CD4-positive, alpha-beta T cell treated with Interleukin-21 for 1 hour (primary cell): ENCODE measurements at places on chromosomes 6 and 20.

DNA sequence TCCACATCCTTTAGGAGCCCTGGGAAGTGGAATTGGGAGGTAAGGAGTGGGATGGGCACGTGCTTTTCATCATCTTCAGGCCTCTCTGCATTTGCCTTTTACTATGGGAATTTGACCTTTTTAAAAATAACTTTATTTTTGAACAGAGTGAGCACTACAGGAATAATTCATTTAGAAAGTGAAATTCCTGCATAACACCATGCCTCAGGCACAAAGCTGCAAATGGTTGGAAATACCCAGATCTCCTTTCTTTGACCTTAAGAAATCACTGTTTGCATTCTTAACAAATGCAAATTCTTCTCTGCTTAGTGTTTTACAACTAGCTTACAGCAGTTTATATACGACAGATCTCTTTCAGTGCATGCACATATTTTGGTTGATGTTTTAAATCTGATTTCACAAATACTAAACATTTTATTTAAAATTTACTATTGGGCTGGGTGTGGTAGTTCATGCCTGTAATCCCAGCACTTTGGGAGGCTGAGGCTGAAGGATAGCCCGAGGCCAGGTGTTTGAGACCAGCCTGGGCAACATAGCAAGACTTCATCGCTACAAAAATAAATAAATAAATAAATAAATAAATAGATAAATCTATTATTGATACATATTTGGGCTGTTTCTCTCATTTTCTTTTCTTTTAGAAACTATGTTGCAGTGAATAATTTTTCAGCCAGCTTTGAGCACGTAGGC lies 24.5 kb downstream of the CST8 start:
- DNase-seq = no peak

- no peak for DNase-seq
Observed at GRCh38 chr6:6804843-6805615, 216.5 kb downstream of the LY86 start.

GRCh38 chr6:135434991-135435390 lies 62.5 kb downstream of the AHI1 start:
- DNase-seq = no peak

GRCh38 chr20:31593221-31594001 lies 11.7 kb upstream of the ID1 start:
- DNase-seq = no peak

DNA sequence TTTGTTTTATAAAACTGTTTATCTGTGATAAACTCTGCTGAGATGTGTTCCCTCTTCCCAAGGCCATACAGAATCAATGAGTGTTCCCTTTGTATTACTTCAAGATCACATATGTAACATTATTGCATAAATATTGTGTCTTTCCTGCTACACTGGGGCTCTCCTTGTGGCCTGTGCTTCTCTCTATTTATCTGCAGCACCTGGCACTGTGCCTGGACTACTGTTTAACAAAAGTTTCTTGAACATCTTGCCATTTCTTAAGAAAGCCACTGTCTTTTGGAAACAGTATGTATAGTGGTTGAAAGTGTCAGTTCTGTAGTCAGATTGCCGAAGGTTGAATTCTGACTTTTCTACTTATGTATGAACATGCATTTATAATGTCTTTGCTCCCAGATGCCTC lies 169.0 kb upstream of the SCGN start:
- no peak for DNase-seq

GRCh38 chr20:57403216-57403615 lies 12.0 kb downstream of the RBM38 start:
- no peak for DNase-seq

DNA sequence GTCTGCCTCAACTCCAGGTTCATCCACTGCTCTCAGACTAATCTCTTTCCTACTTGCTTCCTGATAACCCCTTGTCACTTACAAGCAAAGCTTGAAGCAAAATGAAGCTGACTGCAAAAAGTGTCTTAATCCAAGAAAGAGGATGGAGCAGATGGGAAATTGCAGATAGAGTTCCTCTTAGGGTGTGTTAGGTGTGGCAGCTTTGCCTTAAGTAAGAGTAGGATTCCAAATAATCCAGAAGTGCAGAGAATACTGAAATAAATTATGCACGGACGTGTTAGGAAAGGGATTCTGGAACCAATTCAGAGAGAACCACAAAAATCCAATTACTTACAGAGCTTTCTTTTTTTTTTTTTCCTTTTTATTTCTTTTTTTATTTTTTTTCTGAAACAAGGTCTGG lies 6.1 kb upstream of the RPL7L1 start:
- no peak for DNase-seq

DNA sequence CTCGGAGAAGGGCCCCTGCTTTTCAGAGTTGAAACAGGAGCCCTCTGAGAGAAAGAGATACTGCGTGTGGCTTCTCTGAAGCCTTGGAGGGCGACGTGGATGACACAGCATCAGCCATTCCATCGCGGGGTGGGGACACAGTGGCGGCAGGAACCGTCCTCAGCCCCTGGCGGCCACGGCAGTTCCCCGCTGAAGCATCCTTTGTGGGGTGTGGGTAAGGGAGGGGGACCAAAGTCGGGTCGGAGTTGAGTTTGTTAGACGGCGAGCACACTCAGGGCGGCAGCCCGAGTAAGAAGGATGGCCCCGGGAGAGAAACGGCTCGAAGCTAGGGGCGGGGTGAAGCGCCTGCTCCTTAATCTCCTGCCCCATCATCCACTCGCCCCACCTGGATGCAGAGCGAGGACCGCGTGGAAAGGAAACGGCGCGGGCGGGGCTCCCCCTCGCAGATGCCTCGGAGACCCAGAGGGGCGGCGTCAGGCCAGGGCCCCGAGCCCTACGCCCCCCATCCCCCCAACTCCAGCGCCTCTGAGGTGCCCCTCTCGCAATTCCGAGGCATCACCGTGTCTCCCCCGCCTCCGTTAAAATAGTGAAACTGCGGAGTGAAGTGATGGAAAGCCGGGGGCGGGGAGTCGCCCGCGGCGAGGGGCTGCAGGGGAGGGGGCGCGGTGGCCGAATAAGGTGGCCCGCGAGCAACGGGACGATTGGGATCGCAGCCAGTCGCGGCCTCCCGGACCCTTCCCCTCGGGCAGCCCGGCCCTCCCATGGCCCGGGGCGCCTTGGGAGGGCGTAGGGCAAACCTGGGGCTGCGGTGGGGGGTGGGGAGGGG lies 796 bp upstream of the RREB1 start:
- DNase-seq = peak; percentile 73

- peak; percentile 13 for DNase-seq
Observed at GRCh38 chr6:135624402-135625295, 127.1 kb upstream of the AHI1 start.

DNA sequence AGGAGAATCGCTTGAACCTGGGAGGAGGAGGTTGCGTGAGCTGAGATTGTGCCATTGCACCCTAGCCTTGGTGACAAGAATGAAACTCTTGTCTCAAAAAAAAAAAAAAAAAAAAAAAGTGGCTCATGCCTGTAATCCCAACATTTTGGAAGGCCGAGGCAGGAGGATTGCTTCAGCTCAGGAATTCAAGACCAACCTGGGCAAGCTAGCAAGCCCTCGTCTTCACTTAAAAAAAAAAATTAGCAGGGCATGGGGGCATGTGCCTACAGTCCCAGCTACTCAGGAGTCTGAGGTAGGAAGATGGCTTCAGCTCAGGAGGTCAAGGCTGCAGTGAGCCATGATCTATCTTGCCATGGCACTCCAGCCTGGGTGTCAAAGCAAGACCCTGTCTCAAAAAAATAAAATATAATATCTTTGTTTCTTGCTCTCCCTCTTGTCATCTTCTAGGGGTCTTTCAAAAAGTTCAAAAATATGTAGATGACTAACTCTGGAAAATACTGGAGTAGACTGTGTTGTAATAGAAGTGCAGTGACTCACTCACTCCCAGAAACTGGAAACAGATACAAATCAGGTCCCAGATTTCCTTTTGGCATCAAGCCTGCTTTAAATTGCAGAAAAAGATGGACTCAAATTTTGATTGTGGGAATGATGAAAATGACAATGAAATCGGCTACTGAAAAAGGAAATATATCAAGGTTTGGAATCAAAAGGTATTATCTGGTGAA lies 2.8 kb upstream of the GINM1 start:
- DNase-seq = no peak

- DNase-seq = no peak
Observed at GRCh38 chr6:163226836-163227485, 187.6 kb upstream of the QKI start.

DNA sequence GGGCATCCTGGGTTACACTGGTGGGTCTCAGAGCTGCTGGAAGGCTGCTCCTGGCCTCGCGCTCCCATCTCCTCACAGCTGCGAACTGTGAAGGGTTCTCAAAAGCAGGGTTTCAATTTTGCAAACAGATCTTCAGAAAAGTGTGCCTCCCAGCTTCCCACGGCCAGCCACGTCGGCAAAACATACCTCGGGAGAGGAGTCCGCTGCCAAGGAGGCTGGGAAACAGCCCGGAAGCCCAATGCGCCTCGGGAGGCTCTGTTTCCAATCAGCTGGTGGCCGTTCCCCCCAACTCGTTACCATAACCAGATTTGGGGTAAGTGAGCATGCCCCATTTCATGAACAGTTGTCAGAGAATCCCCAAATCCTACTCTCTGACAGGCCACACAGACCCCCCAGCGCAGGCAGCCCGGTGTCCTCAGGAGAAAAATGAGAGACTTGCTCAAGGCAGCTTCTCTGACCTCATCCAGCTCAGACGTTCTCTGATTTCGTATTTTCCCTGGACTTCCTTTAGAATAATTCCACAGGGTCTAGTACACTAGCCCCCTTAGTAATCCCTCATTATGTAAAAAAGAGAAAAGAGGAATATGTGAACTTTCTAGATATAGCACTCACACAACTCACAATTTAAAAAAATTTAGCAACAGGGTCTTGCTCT lies 98.4 kb downstream of the SNX5 start:
- DNase-seq = no peak

- DNase-seq = no peak
Observed at GRCh38 chr6:158539413-158539812, 20.5 kb upstream of the TMEM181 start.

GRCh38 chr6:47034421-47034820 lies 7.7 kb downstream of the ADGRF1 start:
- no peak for DNase-seq

DNA sequence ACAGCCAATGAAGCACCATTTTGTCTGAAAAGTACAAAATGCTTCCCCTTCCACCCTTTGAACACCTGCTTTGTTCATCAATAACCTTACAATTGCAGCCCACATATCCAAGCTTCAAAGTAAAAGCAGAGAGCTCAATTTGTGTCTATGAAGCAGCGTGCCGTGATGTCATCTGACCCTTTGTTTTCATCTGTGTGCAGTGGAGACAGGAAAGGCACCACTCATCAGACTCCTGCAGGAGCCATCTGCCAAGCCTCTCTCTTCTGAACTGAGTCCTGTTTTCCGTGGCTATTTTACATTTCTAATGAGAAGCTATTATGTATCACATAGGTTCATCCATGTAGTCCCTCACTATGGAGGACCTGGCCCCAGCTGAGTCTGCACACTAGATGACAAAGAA lies 7.5 kb upstream of the LY86 start:
- no peak for DNase-seq

- DNase-seq = no peak
Observed at GRCh38 chr20:37796733-37797132, 102.9 kb downstream of the CTNNBL1 start.

DNA sequence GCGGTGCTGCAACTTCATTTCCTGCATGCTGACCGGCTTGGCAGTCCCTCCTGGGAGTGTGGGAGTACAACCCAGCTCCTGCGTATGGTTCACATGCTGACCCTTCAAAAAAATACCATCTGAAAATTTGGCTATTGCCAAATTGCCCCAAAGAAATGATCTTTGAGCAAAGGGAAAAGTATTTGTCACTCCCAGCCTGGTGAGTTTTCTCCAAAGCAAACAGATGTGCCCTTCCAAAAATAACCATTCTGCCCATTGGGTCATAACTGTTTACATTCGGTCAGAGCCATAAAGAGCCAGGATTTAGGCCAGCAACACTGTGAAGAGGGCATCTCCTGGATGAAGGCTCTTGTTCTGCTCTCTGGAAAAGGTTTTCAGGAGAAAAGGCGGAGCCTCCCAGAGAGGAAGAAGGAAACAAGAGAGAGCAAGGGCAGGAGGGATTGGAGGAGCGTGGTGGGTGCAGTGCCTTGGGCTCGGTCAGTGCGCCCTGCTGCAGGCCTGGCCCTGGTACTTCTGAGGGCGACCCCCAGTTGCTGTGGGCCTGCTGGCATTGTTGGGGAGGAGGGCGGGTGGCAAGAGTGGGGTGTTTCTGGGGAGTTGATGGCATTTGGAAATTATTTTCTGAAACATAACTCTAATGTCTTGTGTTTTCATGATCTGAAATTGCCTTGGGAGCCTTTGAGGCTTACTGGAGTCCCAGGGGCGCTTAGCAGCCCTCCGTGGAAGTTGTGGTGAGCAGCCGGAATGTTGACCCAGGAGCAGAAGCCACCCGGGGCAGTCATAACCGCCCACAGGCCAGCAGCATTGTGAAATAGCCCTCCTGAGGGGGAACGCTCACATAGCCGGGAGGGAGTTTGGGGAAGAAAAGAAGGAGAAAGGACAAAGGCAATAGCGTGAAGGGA lies 248.4 kb downstream of the MYLK4 start:
- no peak for DNase-seq

- no peak for DNase-seq
Observed at GRCh38 chr20:23255106-23255505, 95.5 kb upstream of the NXT1 start.

DNA sequence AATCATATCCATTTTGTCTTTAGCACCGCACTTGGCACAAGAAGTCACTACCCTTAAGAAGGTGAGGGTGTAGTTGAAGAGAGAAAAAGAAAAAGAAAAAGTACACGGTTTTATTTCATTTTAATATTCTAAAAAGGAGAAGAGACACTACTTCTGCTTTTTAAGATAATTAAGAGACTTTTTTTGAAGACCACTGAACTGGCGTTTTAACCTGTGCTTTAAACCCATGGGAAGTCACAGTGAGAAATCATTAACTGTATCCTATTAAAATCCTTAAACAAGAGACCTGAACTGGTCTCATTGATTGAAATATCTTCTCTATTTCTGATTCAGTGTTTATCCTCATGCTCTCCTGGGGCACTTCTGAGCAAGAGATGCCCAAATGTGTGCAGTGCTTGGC lies 243.5 kb downstream of the TMEM242 start:
- no peak for DNase-seq

- no peak for DNase-seq
Observed at GRCh38 chr6:37486121-37486839, 13.4 kb downstream of the CCDC167 start.
